DND-41 (cell line): ENCODE measurements at places on chromosomes 11 and 22.

DNA sequence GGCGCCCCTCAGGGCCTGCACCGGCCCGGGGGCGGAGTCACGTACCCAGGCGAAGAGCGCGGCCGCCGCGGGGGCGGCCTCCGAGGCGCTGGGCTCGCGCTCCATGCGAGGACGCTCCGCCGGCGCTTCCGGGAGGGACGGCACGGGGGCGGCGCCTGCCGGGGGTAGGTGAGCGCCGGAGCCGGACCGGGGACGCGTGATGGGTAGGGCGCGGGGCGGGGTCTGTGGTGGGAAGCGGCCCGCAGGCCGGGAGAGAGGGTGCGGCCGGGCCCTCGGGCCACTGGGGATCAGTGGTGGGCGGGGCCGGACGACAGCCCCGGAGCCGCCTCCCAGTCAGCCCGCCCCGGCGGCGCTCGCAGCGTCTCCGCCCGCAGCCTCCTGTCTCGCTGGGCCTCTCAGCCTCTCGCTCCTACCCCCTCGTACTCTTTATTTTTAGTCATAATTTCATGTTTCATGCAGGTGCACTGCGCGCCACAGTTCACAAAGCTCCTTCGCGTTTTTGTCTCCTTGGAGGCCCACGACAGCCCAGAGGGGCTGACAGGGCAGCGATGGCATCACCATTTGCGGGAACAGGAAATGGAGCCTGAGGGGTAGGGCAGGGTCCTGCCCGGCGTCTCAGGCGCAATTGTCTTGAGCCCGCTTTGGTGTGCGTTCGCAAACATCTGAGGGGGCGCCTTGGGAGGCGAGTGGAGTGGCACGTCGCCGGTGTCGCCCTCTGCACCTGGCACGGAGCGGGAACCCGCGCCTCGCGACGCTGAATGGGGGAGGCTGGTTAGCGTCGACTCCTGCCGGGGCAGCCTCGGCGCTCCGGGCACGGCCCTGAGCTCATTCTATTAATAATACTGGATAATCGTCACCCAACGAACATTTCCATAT is at the start of gene SERGEF:
Gene SERGEF, minus strand, starts transcription at position 142 of the 876 bp plus-strand sequence. Its CDS starts 37 bp downstream, at position 105.
- H3K4me3 ChIP-seq = peak within 1 kb of the TSS; percentile 52
- peaks cover 33% of the 10 kb centered on the region for H3K4me1 ChIP-seq
- H3K36me3 ChIP-seq = no peaks in the 10 kb centered on the region
- H3K27me3 ChIP-seq = no peaks in the 10 kb centered on the region

- H3K27me3 ChIP-seq = peaks cover 22% of the 10 kb centered on the region
- DNase-seq = no peak
- no peaks in the 10 kb centered on the region for H3K36me3 ChIP-seq
- no peaks in the 10 kb centered on the region for H3K4me1 ChIP-seq
Measured at GRCh38 chr11:114147375-114148012, 88.0 kb downstream of the ZBTB16 start.

- H3K27me3 ChIP-seq = peaks cover 6% of the 10 kb centered on the region
- no peak for DNase-seq
- H3K4me3 ChIP-seq = no peak overlapping the region
- no peaks in the 10 kb centered on the region for H3K4me1 ChIP-seq
- H3K27ac ChIP-seq = no peak overlapping the region
Measured at GRCh38 chr22:36830601-36831000, 13.8 kb upstream of the PVALB start.

DNA sequence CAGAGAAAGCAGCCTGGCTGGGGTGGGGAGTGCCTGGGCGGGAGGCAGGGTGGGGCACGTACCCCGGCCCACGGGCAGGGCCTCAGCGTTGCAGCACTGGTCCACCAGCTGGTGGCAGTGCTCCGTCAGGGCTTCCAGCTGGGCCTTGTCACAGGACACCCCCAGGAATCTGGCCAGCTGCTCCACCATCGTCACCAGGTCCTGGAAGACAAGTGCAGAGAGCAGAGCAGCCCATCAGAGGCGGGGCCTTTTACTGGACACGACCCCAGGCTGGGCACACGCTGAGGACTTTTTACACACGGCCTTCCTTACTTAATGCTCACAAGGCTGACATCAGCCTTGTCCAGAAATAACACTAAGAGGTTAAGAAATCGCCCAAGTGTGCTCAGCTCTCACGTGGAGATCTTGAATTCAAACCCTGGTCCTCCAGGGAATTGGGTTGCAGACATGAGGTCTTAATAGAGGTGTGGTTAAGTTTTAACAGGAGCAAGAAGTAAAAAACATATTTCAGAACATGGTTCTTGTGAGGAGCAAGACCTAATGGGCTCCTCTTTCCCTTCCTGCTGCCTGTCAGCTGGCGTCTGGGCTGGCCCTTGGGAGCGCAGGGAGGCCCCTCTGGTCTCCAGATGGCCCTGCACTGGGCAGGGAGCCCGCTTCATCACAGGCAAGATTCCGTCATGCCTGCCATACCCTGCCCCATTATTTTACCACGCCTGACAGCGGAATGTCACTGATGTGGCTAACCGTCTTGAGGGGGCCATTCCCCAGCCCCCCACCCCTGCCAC is 17.1 kb upstream of the EFCAB6 start:
- no peak for DNase-seq
- H3K4me1 ChIP-seq = no peaks in the 10 kb centered on the region
- H3K4me3 ChIP-seq = no peak overlapping the region
- H3K27ac ChIP-seq = no peak overlapping the region

DNA sequence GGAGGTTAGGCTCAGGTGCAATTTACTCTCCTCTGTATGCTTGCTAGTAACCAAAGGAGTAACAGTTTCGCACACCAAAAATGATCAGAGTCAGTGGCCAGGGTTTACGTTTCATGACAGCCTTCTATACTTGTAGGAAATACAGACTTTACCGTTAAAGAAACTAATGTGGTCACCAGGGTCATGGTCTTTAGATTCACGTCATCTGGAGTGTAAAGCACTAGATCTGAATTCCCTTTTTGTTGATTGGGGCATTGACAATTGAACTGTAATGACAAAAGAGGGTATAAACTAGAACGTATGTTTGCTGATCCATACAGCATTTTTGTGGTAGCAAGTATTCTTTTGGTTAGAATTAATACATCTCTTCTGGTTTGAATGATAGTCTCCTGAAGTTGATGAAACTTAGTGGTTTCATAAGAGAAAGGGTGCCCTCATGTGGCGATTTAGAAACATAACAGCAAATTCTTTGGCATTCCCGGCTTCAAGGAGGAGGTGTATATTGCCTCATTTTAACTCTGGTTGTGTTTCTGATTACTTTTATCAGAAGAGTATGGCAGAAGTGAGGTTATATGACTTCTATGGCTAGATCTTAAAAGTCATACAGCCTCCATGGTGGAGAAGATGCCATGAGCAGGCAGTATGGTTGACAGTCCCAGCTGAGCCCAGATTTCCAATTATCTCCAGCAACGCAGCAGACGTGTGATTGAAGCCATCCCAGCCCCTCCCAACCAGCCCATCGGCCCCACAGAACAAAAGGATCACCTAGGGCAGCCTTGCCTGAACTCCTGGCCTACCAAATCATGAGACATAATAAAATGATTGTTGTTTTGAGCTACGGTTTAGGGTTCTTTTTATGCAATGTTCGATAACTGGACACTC is 35.1 kb downstream of the MMP7 start:
- H3K27ac ChIP-seq = no peak overlapping the region
- no peaks in the 10 kb centered on the region for H3K4me1 ChIP-seq
- H3K36me3 ChIP-seq = no peaks in the 10 kb centered on the region
- H3K27me3 ChIP-seq = peaks cover 13% of the 10 kb centered on the region

DNA sequence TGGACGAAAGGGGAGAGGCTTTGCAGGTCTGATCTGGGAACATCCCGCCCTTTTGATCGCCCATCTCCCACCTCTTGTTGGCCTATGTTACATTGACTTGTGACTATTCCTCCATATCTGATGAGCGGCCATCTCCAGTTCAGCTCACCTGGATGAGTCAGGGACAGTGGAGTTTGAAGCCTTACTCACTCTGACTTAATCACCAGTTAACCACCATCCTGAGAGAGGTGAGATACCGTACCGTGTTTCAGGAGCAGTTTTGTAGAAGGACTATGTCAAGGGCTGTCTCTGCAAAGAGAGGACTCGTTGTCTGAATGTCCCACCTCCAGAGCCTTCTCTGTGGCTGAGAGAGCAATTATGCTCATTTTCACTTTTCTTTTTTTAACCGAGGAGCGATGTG is 771.7 kb downstream of the NTM start:
- H3K4me3 ChIP-seq = no peak overlapping the region
- DNase-seq = no peak
- no peaks in the 10 kb centered on the region for H3K4me1 ChIP-seq
- no peak overlapping the region for H3K27ac ChIP-seq
- H3K36me3 ChIP-seq = no peaks in the 10 kb centered on the region

GRCh38 chr11:99695106-99695505 is 674.4 kb downstream of the CNTN5 start:
- H3K27me3 ChIP-seq = no peaks in the 10 kb centered on the region
- DNase-seq = no peak
- no peaks in the 10 kb centered on the region for H3K4me1 ChIP-seq
- H3K36me3 ChIP-seq = no peaks in the 10 kb centered on the region
- H3K4me3 ChIP-seq = no peak overlapping the region

- H3K27me3 ChIP-seq = no peaks in the 10 kb centered on the region
- H3K27ac ChIP-seq = peak overlapping the region; percentile 83
- peak overlapping the region; percentile 65 for H3K4me3 ChIP-seq
- DNase-seq = no peak
Measured at GRCh38 chr11:121451178-121451985, 732 bp upstream of the SORL1 start.

GRCh38 chr11:106281455-106282173 is 204.2 kb downstream of the AASDHPPT start:
- DNase-seq = no peak
- peaks cover 13% of the 10 kb centered on the region for H3K4me1 ChIP-seq
- no peaks in the 10 kb centered on the region for H3K36me3 ChIP-seq

DNA sequence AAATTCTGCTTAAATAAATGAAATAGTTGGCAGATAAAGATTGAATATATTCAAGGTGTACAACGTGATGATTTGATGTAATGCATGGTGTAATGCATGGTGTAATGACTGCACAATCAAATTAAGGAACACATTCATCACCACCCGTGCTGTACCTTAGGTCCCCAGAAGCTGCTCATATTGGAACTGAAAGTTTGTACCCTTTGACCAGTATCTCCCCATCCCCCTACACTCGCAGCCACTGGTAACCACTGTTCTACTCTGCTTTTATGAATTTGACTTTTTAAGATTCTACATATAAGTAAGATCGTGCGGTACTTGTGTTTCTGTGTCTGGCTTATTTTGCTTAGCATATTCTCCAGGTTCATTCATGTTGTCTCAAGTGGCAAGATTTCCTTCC is 445.8 kb downstream of the OPCML start:
- H3K4me1 ChIP-seq = no peaks in the 10 kb centered on the region
- no peak overlapping the region for H3K4me3 ChIP-seq
- no peaks in the 10 kb centered on the region for H3K36me3 ChIP-seq

DNA sequence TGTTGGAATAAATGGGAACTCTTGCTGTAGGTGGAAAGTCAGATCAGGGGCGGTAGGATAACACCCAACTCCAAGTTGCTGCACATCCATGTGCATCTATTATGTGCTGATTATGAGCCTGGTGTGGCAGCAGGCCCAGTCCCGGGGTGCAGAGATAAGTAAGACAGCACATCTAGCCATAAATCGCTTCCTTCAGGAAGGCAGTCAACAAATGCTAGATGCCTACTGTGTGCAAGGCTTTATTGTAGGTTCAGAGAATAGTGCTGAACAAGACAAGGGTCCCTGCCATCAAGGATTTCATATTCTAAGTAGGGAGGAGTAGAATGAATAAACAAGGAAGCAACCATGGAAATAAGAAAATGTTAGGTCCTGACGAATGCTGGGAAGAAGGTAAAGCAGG is 110.2 kb downstream of the PKNOX2 start:
- H3K27ac ChIP-seq = no peak overlapping the region
- H3K4me1 ChIP-seq = no peaks in the 10 kb centered on the region
- no peak overlapping the region for H3K4me3 ChIP-seq
- DNase-seq = no peak
- no peaks in the 10 kb centered on the region for H3K36me3 ChIP-seq

DNA sequence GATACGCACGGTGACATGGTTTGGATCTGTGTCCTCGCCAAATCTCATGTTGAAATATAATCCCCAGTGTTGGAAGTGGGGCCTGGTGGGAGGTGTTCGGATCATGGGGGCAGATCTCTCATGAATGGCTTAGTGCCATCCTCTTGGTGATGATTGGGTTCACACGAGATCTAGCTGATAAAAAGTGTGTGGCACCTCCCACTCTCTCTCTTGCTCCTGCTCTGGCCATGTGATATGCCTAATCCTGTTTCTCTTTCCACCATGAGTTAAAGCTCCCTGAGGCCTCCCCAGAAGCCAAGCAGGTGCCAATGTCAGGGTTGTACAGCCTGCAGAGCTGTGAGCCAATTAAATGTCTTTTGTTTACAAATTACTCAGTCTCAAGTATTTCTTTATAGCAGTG is 303.1 kb upstream of the PLET1 start:
- no peaks in the 10 kb centered on the region for H3K36me3 ChIP-seq
- H3K4me3 ChIP-seq = no peak overlapping the region
- no peaks in the 10 kb centered on the region for H3K27me3 ChIP-seq
- no peak for DNase-seq
- H3K27ac ChIP-seq = no peak overlapping the region

DNA sequence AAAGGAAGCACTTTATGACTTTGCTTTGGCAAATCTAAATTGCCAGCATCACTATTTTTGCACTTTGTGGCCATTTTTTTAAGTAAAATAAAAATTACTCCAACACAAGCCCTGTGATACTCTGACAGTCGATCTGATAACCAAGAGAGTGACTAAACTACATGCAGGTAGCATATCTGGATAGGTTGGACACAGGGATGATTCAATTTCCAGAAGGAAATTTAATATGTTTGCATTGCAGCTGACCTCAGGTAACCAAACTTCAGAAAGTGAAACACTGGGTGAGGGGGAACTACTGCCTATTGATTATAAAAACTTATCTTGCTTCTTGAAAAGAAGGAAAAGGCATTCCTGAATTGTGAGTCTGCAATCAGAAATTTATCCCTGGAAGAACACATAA is 13.9 kb downstream of the OR5B3 start:
- no peak overlapping the region for H3K27ac ChIP-seq
- H3K27me3 ChIP-seq = no peaks in the 10 kb centered on the region
- no peaks in the 10 kb centered on the region for H3K4me1 ChIP-seq
- DNase-seq = no peak
- no peak overlapping the region for H3K4me3 ChIP-seq

GRCh38 chr11:83349296-83349695 is 63.1 kb upstream of the CCDC90B start:
- no peak for DNase-seq
- no peak overlapping the region for H3K27ac ChIP-seq
- no peaks in the 10 kb centered on the region for H3K27me3 ChIP-seq
- no peaks in the 10 kb centered on the region for H3K4me1 ChIP-seq
